ENCODE measurements at places on chromosomes 4 and X.

- no peak for DNase-seq
These were observed 46.9 kb upstream of the CT47C1 start for GRCh38 chrX:119025900-119026299.

DNA sequence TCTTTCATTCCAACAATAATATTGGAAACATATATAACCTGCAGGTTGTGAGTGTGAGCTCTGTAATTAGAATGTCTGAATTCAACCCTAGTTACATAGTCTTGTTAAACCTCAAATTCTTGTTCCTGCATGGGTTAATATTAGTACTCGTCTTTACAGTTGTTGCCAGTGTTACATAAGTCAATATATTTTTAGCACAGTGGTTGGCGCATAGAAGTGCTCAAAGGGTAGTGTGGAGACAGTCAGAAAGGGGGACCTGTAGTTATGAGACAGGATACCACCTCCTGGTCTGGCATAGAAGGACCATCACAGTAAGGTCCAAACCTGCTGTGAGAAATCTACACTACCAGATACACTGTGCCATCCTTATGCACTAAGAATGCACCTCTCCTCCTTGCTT lies 1045.9 kb upstream of the SLIT2 start:
- DNase-seq: no peak

DNA sequence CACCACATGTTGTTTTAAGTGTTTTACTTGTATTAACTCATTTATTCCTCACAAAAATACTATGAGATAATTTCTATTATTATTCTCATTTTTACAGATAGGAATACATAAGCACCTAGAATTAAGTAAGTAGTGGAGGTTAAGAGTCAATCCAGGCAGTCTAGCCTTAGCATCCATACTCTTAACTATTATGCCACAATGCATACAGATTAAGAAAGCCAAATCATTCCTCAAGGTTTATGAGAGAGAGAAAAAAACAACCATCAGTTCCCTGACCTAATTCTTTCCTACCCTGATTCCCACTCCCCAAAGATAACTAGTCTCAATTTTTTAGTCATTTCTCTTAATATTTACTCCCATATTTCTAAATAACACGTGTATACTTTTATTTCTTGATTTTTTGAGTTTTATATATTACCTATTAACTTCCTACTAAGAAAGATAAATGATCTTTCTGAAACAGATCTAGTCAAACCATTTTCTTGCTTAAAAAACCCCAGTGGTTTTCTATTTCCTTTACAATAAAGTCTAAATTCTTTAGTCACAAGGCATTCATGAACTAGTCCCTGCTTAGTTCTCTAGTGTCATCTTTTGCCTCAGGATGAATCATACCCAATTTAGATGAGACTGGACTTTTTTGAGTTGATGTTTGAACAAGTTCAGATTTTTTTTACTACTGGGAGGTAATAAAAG lies 16.0 kb downstream of the UBA6 start:
- no peak for DNase-seq

DNA sequence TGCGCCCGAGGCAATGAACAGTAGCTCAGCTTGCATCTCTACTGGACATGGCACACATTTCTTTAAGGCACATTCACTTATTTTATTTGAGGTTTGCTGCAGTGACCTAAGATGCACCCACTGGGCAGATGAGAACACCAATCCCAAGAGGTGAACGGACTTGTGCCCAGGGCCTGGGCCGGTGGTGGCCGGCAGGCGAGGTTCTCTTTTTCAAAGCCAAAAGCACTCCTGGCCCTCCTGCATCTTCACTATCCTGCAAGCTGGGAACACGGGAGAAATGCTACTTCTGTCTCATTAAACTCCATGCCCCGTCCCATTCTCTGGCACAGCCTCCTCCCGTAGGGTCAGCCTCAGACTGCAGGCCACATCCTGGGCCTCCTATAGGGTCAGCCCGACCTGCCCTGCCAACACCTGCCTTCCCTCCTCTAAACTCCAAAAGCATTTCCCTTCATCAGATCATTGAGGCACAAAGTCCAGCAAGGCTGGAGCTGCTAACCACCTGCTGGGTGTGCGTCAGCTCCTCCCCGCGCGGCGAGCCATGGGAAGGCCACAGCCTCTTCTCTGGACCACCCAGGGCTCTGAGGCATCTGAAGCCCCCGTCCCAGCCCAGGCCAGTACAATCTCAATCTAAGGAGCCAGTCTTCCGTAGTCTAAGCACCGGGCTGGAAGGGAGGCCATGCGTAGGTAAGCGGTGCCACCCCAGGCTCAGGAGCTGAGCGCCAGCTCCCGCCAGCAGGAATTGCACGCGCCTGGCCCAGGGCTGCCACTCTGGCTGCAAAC lies 166.1 kb downstream of the AFAP1 start:
- DNase-seq: no peak

GRCh38 chr4:57151481-57151880 lies 41.3 kb upstream of the IGFBP7 start:
- DNase-seq: no peak

- no peak for DNase-seq
These were observed 362.3 kb downstream of the PABPC4L start for GRCh38 chr4:133839326-133839725.

DNA sequence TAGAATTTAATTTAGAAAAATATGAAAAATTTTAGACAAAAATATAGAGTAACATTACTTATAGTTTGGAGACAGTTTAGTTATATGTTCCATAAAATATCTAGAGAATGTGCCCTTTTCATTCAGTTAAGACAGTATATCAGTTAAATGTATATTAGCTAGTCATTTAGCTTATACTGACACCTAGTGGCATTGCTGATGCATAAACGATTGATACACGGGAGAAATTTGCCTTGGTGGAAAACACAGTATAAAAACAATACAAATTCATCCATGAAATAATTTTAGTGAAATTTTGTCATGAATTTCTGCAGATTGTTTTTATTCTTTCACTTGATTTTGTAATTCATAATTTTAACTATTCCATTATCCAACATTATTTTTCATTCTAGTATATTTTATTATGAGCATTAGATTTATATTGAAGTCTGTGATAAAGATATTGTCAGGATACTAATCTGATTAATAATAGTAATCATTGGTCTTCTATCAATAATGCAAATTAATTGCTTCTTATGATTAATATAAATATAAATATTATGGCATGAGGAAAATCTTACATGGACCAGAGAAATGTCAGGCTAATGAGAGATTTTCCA lies 219.0 kb downstream of the TLL1 start:
- DNase-seq: no peak
